Stomach (tissue), 19 donors: ENCODE measurements at places on chromosomes 3 and 15. TPM values are rescaled to one million over a fixed set of nuclear protein-coding genes. Genes with fewer than 3 reads are reported as not detected.

GRCh38 chr3:139329364-139329850, 14.4 kb upstream of the MRPS22 start:
- H3K4me3 ChIP-seq = peak overlapping the region; percentile 14
- no peaks in the 10 kb centered on the region for H3K36me3 ChIP-seq
- no peak overlapping the region for H3K27ac ChIP-seq
- peak; percentile 90 for DNase-seq

LYZL4 gene
- total RNA-seq = not detected

MUC13 gene
- 16.5 TPM for total RNA-seq

GRCh38 chr3:133956353-133956752, 60.7 kb upstream of the RAB6B start:
- no peak overlapping the region for H3K27ac ChIP-seq
- no peaks in the 10 kb centered on the region for H3K36me3 ChIP-seq
- no peak overlapping the region for H3K4me3 ChIP-seq
- no peaks in the 10 kb centered on the region for H3K27me3 ChIP-seq
- DNase-seq = no peak

- peaks cover 41% of the 10 kb centered on the region for H3K4me1 ChIP-seq
- H3K4me3 ChIP-seq = peak within 1 kb of the TSS; percentile 93
- peak within 1 kb of the TSS; percentile 70 for H3K27ac ChIP-seq
- peaks cover 8% of the 10 kb centered on the region for H3K36me3 ChIP-seq
- DNase-seq = peak; percentile 87
- H3K27me3 ChIP-seq = no peaks in the 10 kb centered on the region
Observed at GRCh38 chr15:74889883-74890664, at the start of gene MPI. TSS of gene MPI (plus strand) at chr15:74890042. CDS start at chr15:74890074, 32 bp downstream.

CPEB1 gene
- total RNA-seq = not detected

C3orf20 gene
- total RNA-seq = 0.37 TPM

AGBL1 gene
- 0.18 TPM for total RNA-seq

GRCh38 chr3:191982481-191982880, 521.5 kb downstream of the PYDC2 start:
- H3K36me3 ChIP-seq = no peaks in the 10 kb centered on the region
- H3K4me3 ChIP-seq = no peak overlapping the region
- no peaks in the 10 kb centered on the region for H3K27me3 ChIP-seq
- DNase-seq = no peak
- no peaks in the 10 kb centered on the region for H3K4me1 ChIP-seq

KCNMB2 gene
- total RNA-seq = not detected
